Activated naive CD4-positive, alpha-beta T cell (primary cell): ENCODE measurements at places on chromosomes 11 and 22.

GRCh38 chr22:32994898-32995297 is 63.3 kb downstream of the SYN3 start:
- DNase-seq, result no peak

DNA sequence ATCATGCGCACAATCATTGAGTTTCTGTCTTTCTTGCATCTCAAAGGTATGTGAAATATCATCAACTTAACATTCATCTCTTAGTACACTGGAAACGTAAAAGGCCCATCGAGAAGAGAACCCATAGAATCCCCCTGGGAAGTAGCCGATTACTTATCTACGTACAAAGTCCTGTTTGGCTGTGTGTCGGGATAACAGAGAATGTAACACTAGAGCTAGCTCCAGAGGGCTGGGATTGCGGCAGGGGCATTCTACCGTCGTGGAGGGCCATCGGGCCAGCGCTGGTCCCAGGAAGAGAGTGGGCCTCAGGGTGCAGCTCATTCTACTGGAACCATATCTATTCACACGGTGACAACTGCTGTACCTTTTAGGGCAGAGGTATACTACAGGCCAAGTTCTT is 4.5 kb downstream of the GAL start:
- DNase-seq, result no peak

GRCh38 chr11:134630861-134631260 is 218.8 kb upstream of the B3GAT1 start:
- no peak for DNase-seq

DNA sequence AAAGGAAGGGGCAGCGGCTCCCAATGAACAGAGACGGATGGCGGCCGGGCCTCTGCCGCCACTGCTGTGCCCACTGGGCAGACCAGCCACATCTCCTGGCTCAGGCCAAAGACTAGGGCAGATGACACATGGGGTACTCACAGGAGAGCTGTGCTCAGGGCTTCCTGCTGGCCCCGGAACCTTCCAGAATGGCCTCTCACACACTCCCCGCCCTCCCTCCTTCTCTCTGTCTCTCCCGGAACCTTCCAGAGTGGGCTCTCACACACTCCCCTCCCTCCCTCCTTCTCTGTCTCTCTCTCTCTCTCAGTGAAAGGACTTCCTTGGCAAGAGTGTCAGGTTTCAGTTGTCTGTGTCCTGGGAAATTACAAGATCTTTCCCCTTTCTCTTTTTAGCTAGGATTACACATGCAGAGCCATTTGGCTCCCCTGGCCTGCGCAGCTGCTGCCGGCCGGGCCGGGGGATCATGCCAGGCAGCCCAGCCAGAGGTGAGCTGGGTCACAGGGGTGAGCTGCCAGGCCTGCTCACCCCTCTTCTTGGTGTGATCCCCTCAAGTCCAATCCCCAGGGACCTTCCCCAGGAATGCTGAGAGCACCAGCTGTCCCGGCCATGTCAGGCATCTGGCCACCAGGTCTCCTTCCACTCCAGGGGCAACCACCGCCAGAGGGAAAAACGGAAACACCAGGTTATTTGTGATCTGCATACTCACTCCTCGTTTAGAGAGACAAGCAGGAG is 45.3 kb upstream of the ADA2 start:
- DNase-seq, result no peak

DNA sequence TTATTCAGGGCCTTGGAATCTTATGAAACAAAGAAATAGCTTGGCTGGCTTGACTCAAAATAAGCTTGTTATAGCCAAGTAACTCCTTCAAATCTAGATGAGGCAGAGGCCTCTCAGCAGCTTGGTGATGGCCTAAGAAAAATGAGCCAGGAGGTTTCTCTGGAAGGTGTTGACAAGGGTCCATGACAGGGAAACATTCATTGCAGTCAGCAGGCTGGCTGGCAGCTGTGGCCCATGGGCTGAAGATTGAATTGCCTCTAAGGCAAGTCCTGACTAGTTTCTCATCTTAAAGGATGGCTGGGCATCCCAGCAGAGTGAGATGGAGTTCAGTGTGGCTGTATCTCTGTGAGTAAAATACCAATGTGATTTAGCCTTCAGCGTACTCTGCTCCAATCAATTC is 441.0 kb downstream of the NELL1 start:
- DNase-seq, result no peak

DNA sequence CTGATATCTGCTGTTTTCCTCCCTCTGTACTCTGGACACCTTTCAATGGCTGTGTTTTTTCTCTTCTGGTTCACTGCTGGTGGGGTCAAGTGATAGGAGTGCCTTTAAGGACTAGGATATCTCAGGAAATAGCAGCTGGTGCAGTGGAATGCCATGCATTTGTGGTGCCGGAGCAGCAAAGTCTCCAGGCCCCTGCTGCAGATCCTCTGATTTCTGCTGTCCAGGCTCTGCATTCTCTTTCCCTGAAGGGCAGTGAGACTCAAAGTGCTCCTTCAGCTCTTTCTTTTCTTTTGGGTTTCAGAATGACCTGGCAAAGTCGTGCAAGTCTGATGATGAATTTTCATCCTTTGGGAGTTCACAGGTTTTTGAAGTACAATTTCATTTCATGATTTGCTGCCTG is 774.3 kb downstream of the FAM181B start:
- DNase-seq, result no peak
